ENCODE measurements at places on chromosomes 2 and 18. TPM values are rescaled to one million over a fixed set of nuclear protein-coding genes. Genes with fewer than 3 reads are reported as not detected.
A peak's percentile ranks its signal among the peaks of the same experiment; 100 is the strongest.

ZEB2 gene
- 4.9 TPM for total RNA-seq

NDC80 gene
- total RNA-seq = 96.8 TPM

LRRTM1 gene
- not detected for total RNA-seq

SERPINB10 gene
- total RNA-seq = not detected

G6PC2 gene
- not detected for total RNA-seq

GNLY gene
- total RNA-seq = 2.6 TPM

NAT8 gene
- not detected for total RNA-seq

RAB6C gene
- total RNA-seq = not detected

RUFY4 gene
- total RNA-seq = 1.8 TPM

GRCh38 chr18:58896734-58897508 is 32.2 kb downstream of the ZNF532 start:
- no peak overlapping the region for H3K27ac ChIP-seq
- H3K4me3 ChIP-seq = no peak overlapping the region
- peaks cover 3% of the 10 kb centered on the region for H3K27me3 ChIP-seq
- no peak for DNase-seq
- H3K4me1 ChIP-seq = peaks cover 13% of the 10 kb centered on the region

- no peak overlapping the region for H3K4me3 ChIP-seq
- H3K27me3 ChIP-seq = no peaks in the 10 kb centered on the region
- no peak for DNase-seq
- H3K27ac ChIP-seq = no peak overlapping the region
Observed at GRCh38 chr2:137199751-137200150, 434.4 kb downstream of the THSD7B start.

- DNase-seq = no peak
- H3K4me3 ChIP-seq = no peak overlapping the region
- no peak overlapping the region for H3K27ac ChIP-seq
- peaks cover 12% of the 10 kb centered on the region for H3K27me3 ChIP-seq
- H3K4me1 ChIP-seq = peaks cover 19% of the 10 kb centered on the region
- no peaks in the 10 kb centered on the region for H3K36me3 ChIP-seq
Observed at GRCh38 chr2:86821842-86822241, 31.1 kb upstream of the CD8A start.

GRCh38 chr2:109231996-109232705 is 103.1 kb downstream of the SH3RF3 start:
- H3K27me3 ChIP-seq = no peaks in the 10 kb centered on the region
- peaks cover 17% of the 10 kb centered on the region for H3K4me1 ChIP-seq
- no peak for DNase-seq
- H3K27ac ChIP-seq = no peak overlapping the region
- no peak overlapping the region for H3K4me3 ChIP-seq
- H3K36me3 ChIP-seq = no peaks in the 10 kb centered on the region

DNA sequence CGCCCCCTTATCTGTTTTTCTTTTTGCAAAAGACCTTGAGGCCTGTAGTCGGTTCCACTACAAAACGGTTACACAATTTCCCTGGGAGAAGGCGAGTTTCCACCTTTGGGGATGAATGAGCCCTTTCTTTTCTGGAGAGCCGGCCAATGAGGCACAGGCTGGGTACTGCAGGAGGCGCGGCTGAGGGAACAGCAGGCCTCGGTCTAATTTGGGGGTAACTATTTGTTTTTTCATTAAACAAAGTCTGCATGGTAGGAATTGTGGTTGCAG is 129.2 kb downstream of the MYCN start:
- H3K4me1 ChIP-seq = no peaks in the 10 kb centered on the region
- H3K27me3 ChIP-seq = no peaks in the 10 kb centered on the region
- DNase-seq = no peak
- no peak overlapping the region for H3K27ac ChIP-seq
- no peaks in the 10 kb centered on the region for H3K36me3 ChIP-seq

GRCh38 chr18:23825496-23825895 is 136.2 kb downstream of the LAMA3 start:
- H3K27ac ChIP-seq = no peak overlapping the region
- H3K36me3 ChIP-seq = no peaks in the 10 kb centered on the region
- no peak for DNase-seq

DNA sequence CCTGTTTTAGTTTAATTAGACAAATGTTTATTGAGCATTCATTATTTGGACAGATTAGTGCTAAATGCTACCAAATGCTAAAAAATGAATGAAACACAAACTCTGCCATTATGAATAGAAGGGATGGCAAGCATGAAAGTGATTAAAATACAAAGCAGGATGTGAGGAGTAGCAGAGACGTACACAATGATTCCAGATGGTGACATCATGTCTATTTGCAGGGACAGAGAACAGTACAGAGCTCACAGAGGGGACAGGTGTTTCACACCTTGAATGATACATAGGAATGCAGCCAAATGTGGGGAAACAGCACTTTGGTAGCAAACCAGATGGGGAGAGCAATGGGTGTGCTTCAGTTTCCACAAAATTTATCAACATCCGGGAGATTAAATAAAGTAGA is 76.3 kb downstream of the CD226 start:
- H3K27ac ChIP-seq = no peak overlapping the region
- no peak overlapping the region for H3K4me3 ChIP-seq
- no peak for DNase-seq
- peaks cover 3% of the 10 kb centered on the region for H3K4me1 ChIP-seq
- H3K36me3 ChIP-seq = peaks cover 19% of the 10 kb centered on the region

- no peak overlapping the region for H3K4me3 ChIP-seq
- no peak for DNase-seq
- H3K27me3 ChIP-seq = peaks cover 2% of the 10 kb centered on the region
- H3K27ac ChIP-seq = no peak overlapping the region
- no peaks in the 10 kb centered on the region for H3K4me1 ChIP-seq
- H3K36me3 ChIP-seq = no peaks in the 10 kb centered on the region
Observed at GRCh38 chr2:66538291-66538690, 103.4 kb downstream of the MEIS1 start.

- H3K4me1 ChIP-seq = no peaks in the 10 kb centered on the region
- H3K27me3 ChIP-seq = peaks cover 6% of the 10 kb centered on the region
- no peak overlapping the region for H3K27ac ChIP-seq
- H3K4me3 ChIP-seq = no peak overlapping the region
- no peak for DNase-seq
Observed at GRCh38 chr2:129490641-129491040, 488.8 kb upstream of the RAB6C start.

DNA sequence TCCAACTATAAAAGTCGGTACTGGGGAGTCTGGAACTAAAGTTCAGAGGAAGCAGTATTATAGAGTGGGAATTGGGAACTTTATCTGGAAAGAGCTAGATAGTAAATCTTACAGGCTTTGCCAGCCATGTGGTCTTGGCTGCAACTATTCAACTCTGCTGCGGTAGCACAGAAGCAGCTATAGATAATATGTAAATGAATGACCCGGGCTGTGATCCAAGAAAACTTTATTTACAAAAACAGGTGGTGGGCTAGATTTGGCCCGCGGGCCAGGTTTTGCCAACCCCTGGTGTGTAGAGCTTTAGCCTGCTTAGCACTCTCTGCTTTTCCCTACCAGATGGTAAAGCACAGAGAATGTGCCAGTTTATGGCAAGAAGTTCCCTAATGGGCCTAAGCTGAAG is 70.8 kb downstream of the TNP1 start:
- no peaks in the 10 kb centered on the region for H3K36me3 ChIP-seq
- no peak overlapping the region for H3K27ac ChIP-seq
- no peaks in the 10 kb centered on the region for H3K4me1 ChIP-seq
- DNase-seq = no peak

DNA sequence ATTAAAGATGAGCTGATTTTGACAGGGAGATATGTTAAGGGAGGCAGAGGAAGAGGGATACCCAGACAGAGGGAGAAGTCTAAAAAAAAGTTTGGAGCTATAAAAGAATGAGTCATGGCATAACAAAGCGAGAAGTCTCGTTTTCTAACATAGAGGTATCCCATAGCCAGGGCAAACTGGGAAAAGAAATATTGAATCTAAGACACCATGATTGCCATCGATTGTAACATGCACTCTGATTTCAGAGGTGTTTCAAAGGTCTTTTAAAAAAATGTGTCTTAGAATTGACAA is 110.7 kb downstream of the MDH1 start:
- H3K27me3 ChIP-seq = no peaks in the 10 kb centered on the region
- no peaks in the 10 kb centered on the region for H3K4me1 ChIP-seq
- H3K27ac ChIP-seq = no peak overlapping the region
- H3K36me3 ChIP-seq = no peaks in the 10 kb centered on the region

- no peak overlapping the region for H3K27ac ChIP-seq
- no peak overlapping the region for H3K4me3 ChIP-seq
- H3K4me1 ChIP-seq = peaks cover 31% of the 10 kb centered on the region
- H3K36me3 ChIP-seq = no peaks in the 10 kb centered on the region
- H3K27me3 ChIP-seq = no peaks in the 10 kb centered on the region
Observed at GRCh38 chr2:28348921-28349320, 43.7 kb upstream of the FOSL2 start.

DNA sequence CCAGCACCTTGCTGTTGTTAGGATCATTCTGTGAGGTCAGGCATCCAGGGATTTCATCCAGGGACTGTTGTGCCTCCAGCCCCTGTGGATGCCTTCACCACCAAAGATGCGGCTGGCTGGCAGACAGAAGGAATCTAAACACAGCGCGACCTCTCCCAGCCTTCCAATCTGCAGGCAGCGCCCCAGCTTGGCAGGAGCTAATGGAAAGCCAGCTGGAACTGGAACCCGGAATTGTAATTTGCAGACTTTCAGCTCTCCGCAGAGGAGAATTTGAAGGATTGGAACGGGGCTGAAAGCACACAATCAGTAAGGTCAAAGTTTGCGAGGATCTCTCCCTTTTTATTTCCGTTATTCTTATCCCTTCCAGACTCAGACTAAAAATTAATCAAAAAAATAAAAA is 127.8 kb downstream of the TRIB2 start:
- H3K27me3 ChIP-seq = peaks cover 9% of the 10 kb centered on the region
- H3K36me3 ChIP-seq = no peaks in the 10 kb centered on the region
- H3K27ac ChIP-seq = no peak overlapping the region
- no peak for DNase-seq
- H3K4me3 ChIP-seq = no peak overlapping the region

DNA sequence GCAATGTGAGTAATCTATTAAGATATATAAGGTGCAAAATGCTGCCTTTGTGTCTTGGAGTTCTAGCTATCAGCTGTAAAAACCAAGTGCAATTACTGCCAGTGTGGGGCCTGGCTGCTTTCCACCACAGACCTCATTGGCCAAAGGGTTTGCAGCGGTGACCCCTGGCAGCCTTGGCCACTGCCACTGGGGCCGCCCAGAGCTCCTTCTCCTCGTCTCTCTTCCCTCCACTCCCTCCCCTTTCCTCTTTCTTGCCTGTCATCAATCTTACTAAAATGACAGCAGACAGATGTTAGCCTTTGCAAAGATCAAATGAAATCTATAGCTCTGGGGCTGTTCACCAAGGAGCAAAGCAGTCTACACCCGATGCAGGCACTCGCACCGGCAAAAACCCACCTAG is 986.3 kb downstream of the BCL11A start:
- H3K27me3 ChIP-seq = peaks cover 1% of the 10 kb centered on the region
- no peak overlapping the region for H3K27ac ChIP-seq
- DNase-seq = no peak
- H3K4me3 ChIP-seq = no peak overlapping the region
- H3K36me3 ChIP-seq = no peaks in the 10 kb centered on the region

GRCh38 chr2:176130147-176130956 is 847 bp downstream of the HOXD8 start:
- H3K4me3 ChIP-seq = peak overlapping the region; percentile 52
- H3K36me3 ChIP-seq = no peaks in the 10 kb centered on the region
- peak; percentile 33 for DNase-seq

GRCh38 chr2:141778315-141778835 is 352.4 kb downstream of the LRP1B start:
- H3K4me3 ChIP-seq = no peak overlapping the region
- no peaks in the 10 kb centered on the region for H3K4me1 ChIP-seq
- no peak overlapping the region for H3K27ac ChIP-seq
- H3K36me3 ChIP-seq = no peaks in the 10 kb centered on the region
- no peak for DNase-seq
- H3K27me3 ChIP-seq = no peaks in the 10 kb centered on the region

DNA sequence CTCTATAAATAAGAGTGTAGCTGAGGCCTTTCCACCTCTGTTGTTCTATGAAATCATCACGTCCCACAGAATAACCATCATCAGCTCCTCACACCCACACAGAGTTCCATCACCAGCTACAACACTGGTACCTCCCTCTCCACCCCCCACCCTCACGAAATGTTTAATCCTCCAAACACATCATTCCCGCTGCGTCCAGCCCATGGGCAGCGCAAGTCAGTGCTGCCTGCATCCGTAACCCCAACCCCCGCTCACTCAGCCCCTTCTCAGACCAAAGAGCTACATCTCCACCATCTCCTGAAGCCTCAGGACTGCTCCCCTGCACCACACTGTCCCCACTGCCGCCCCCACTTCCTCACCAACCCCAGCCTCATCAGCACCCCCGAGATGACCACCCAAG is 19.4 kb downstream of the DNMT3A start:
- no peaks in the 10 kb centered on the region for H3K27me3 ChIP-seq
- no peak for DNase-seq
- H3K4me1 ChIP-seq = peaks cover 66% of the 10 kb centered on the region
- peaks cover 26% of the 10 kb centered on the region for H3K36me3 ChIP-seq
- peak overlapping the region; percentile 91 for H3K27ac ChIP-seq

DNA sequence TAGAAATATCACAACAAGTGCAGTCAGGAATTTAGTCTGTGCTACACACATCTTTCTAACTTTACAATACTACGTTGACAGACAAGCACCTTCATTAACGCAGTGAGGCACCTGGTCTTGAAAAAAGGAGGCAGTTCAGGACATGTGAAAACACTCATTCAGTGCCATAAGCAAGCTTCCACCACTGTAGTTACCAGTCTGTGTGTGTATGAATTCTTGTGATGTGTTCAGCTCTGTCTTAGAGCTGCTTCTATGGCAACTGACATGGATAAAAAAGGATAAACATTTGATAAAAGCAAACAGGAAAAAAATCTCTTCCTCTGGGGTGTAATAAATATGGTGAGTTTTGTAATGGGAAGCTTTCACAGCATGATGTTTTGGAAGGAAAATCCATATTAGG is 623.8 kb upstream of the NXPH2 start:
- H3K27me3 ChIP-seq = no peaks in the 10 kb centered on the region
- no peak for DNase-seq
- no peak overlapping the region for H3K27ac ChIP-seq
- H3K4me1 ChIP-seq = no peaks in the 10 kb centered on the region
- no peak overlapping the region for H3K4me3 ChIP-seq

DNA sequence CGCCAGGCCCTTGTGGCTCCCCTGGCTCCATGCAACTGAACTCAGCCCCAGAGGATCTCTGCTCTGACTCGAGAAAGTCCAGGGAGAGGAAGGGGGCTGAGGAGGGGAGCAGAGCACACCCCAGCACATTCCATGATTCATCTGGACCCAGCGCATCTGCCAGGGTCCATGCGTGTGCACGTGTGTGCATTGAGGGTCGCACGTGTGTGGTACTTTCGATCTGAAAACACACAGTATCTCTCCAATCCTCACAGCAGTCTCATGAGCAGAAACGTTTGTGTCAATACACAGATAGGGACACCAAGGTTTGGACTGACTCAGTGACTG is 146.4 kb upstream of the ID2 start:
- peaks cover 26% of the 10 kb centered on the region for H3K4me1 ChIP-seq
- H3K36me3 ChIP-seq = no peaks in the 10 kb centered on the region
- H3K27me3 ChIP-seq = no peaks in the 10 kb centered on the region
- H3K27ac ChIP-seq = no peak overlapping the region
- H3K4me3 ChIP-seq = no peak overlapping the region
- DNase-seq = no peak

- no peaks in the 10 kb centered on the region for H3K36me3 ChIP-seq
- DNase-seq = no peak
- no peak overlapping the region for H3K4me3 ChIP-seq
- no peak overlapping the region for H3K27ac ChIP-seq
Observed at GRCh38 chr2:98875081-98875728, 60.8 kb downstream of the CRACDL start.

- H3K27me3 ChIP-seq = no peaks in the 10 kb centered on the region
- DNase-seq = peak; percentile 35
- peak overlapping the region; percentile 6 for H3K27ac ChIP-seq
- H3K4me3 ChIP-seq = no peak overlapping the region
- H3K4me1 ChIP-seq = peaks cover 62% of the 10 kb centered on the region
Observed at GRCh38 chr2:112061840-112062239, 6.8 kb downstream of the TMEM87B start.

Measured in activated naive CD4-positive, alpha-beta T cell treated with anti-CD3 and anti-CD28 coated beads for 36 hours (primary cell).